Smooth muscle cell of the umbilical artery (primary cell): ENCODE measurements at places on chromosomes 5 and 9. TPM values are rescaled to one million over a fixed set of nuclear protein-coding genes. Genes with fewer than 3 reads are reported as not detected.

The PPP2R2B gene
- total RNA-seq, result 0.18 TPM in 1 of 2 replicates, not detected in the other

The PTGES2 gene
- 53.4 and 70.1 TPM in 2 replicates for total RNA-seq

The TNPO1 gene
- 479 and 519 TPM in 2 replicates for total RNA-seq

The RUSC2 gene
- 22.6 and 44.1 TPM in 2 replicates for total RNA-seq

The FOXD4L6 gene
- total RNA-seq, result 0.30 and 0.37 TPM in 2 replicates

The GARIN3 gene
- total RNA-seq, result not detected in 2 replicates
